Bronchial epithelial cell (primary cell): ENCODE measurements at places on chromosomes 6 and 20. TPM values are rescaled to one million over a fixed set of nuclear protein-coding genes. Genes with fewer than 3 reads are reported as not detected.
A peak's percentile ranks its signal among the peaks of the same experiment; 100 is the strongest.

The COL11A2 gene
- under 0.01 TPM in 2 replicates for total RNA-seq

The CPXM1 gene
- not detected in 2 replicates for total RNA-seq

The COX4I2 gene
- total RNA-seq, result not detected in 2 replicates

The ADGRF4 gene
- total RNA-seq, result 17.9 and 31.5 TPM in 2 replicates

The CITED2 gene
- 10.3 and 12.3 TPM in 2 replicates for total RNA-seq

The GPX5 gene
- total RNA-seq, result not detected in 2 replicates

The HTR1E gene
- total RNA-seq, result not detected in 2 replicates

The FAM210B gene
- total RNA-seq, result 9.3 and 18.7 TPM in 2 replicates

GRCh38 chr6:104281370-104281769 lies 578.3 kb downstream of the HACE1 start:
- DNase-seq, result no peak

DNA sequence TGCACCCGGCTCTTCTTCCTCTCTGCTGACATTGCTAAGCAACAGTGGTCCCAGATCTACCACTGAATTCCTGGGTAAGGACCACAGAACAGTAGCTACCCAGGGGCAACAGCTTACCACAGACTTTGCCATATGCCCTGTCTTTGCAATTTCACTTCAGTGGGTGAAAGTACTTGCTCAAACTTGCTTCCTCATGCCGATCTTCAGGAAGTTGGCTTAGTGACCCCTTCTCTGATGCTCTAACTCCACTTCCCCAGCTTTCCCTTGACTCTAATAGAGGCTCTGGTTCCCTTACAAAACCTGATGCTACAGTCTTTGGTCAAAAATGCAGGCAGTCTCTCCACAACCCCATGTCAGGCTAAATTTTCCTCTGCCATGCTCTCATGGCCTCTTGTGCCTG lies 3.3 kb upstream of the TAAR5 start:
- peak; percentile 23 for DNase-seq

- DNase-seq, result no peak
Measured at GRCh38 chr6:138107752-138108592, 753 bp upstream of the PERP start.

DNA sequence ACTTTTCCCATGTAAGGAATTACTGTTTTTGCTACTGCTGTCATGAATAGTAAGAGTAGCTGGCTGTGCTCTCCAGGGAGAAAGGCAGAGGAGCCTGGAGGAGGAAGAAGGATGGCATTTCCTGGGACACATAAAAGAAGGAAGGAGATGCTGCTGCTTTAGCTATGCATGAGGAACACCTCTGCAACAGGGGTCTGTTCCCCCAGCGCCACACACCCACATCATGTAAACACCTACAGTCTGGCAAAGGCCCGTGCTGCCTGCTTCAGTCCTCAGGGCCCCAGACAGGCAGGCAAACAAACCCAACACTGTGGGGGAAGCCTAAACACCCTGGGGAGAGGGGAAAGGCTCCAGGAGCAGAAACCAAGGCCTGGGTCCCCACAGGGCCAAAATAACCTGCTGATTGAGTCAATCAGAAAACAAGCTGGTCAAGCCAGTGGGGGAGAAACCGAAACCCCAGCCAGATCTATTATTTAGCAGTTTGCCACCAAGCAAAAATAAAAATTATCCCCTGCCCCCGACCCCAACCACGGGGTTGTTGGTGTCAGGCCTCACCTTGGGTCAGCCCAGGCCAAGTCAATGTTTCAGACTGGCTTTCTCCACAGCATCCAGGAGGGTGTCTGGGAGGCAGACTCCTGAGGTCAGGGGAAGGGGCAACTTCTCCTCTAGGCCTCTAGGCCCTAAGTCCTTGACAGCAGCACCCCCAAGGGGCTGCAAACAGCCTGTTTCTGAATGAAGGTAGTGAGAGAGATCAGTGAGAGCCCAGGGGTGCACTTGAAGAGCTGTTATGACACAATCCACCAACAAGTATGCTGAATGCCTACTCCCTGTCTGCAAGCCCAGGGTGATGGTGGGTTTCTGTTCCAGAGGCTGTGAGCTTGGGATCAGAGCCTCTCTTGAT lies 34.6 kb upstream of the SCUBE3 start:
- no peak for DNase-seq

- DNase-seq, result no peak
Measured at GRCh38 chr6:165184192-165184979, 125.0 kb downstream of the C6orf118 start.

- DNase-seq, result no peak
Measured at GRCh38 chr6:2517855-2518473, 232.8 kb downstream of the MYLK4 start.

GRCh38 chr6:3732345-3733141 lies 19.0 kb downstream of the PXDC1 start:
- DNase-seq, result peak; percentile 55

DNA sequence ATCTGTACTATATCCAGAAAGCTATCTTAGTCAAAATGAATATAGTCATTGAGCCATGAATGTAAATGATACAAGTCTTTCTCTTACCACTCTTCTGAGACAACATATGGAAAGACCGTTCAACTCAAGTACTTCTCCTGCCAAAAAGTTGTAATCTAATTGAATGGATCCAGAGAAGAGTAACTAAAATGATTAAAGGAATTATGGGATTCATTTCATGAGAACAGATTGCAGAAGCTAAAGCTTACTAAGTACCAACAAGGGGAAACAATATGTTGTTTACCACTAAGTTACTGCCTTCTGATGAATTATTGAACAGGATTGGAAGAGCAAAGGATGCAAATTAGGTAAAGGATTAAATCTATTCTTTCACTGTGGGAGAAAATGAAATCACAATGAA lies 2.0 kb upstream of the LGSN start:
- no peak for DNase-seq

DNA sequence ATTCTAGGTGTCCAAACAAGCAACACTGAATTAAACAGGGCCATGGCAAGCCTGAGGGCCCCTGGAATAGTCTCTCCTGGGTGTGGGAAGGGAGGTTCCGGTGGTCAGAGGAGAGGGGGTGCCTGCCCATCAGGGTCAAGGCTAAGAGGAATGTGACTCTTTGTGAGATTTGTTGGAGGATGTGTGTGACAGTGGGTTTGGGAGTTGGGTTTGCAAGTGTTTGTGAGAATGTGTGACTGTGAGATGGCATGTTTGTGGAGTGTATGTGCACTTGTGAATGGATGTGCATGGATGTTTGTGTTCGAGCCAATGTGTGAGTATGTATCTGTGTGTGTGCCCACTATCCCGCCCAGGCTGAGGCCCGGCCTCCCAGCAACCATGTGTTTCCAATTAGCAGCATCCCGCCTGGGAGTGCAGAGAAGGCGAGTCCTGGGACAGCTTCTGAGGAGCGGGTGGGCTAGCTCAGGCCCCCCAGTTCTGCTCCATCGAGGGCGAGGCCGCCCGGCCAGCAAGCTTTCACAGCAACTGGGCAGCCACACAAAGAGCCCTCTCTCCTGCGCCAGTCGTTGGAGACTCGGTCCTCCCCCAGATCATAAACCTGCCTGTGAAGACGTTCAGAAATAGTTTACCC lies 12.6 kb downstream of the FOXC1 start:
- no peak for DNase-seq

DNA sequence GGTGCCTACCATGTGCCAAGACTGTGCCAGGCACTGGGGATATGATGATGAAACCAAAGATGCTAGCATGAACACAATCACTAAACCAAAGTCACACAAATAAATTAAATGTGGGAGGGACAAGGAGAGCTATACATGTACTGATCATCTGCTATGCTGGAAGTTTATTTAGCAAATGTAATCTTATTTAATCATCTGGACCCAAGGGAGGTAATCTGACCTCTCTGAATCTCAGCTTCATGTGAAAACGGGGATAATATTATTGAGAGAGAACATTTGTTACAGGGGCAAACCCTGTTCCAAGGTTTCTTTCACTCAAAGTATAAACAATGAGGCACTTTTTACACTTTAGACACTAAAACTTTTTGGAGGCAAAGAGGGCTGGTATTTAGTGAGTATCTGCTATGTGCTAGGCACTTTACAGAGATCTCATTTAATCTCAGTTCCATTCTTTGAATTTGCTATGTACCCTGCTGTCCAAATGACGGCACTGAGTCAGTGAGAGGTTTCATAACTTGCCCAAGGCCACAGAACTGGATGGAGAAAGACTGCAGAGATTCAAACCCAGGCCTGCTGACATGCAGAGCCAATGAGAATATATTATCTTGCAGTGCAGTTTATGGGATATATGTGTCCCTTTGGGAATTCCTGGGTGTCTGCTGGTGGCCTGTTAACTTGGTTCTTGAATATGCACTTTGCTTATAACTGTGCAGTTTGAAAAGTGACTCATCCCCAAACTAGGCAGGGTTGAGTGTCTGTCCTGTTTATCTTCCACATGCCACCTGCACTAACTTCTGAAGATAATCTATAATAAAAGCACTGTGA lies 3.3 kb upstream of the ASXL1 start:
- peak; percentile 65 for DNase-seq

GRCh38 chr20:18256440-18257090 lies 31.8 kb upstream of the ZNF133 start:
- no peak for DNase-seq

- DNase-seq, result peak; percentile 97
Measured at GRCh38 chr6:129500958-129501739, 208.8 kb downstream of the ARHGAP18 start.

DNA sequence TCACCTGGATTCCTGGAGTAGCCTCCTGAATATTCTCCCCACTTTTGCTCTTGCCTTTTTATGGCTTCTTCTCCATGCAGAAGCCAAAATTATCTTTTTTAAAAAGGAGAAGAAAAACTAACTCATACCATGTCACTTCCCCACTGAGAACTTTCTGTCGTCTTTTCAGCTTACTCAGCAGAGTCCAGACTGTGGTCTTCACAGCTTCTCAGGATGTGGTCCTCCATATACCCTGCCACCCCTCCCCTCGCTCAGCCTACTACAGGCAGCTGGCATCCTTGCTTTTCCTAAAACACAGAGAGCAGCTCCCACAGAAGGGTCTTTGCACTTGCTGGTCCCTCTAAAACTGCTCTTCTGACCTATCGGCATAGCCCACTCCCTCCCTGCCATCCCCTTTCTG lies 89.4 kb upstream of the ISM1 start:
- no peak for DNase-seq
